ENCODE measurements at places on chromosomes 6 and 20.

- DNase-seq = no peak
Observed at GRCh38 chr20:31632548-31633338, 5.0 kb upstream of the COX4I2 start.

DNA sequence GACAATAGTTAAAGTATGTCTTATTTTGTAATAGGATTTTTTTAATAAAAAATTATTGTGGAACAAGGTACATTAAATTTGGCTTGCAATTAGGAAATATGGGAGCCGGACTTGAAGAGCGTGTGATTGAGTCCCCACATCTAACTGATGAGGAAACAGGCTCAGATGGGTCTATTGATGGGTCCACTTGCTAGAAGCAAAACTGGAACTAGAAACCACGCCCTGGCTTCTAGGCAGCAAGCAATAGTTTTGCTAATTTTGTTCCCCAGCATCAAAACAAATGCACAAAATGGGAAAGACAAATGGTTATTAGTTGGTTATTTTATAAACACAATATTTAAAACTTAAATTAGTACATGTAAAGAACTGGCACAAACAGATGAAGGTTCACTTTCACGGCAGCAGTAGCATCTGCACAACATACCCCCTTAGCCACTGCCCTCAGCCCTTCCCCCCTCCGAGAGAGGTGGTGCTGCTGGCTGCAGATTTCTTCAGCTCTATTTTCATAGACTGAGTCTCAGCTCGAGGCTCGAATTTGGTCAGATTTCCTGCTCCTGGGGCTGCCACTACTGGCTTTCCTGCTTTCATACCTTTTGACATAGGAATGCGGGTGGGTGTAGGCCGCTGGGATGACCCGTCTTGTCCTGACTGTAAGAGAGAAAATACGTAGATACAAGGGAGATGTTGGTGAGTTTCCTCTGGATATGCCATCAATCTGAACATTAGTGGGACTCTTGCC is 23.8 kb upstream of the TMEM30A start:
- no peak for DNase-seq

- DNase-seq = no peak
Observed at GRCh38 chr6:127893541-127893940, 7.3 kb downstream of the THEMIS start.

DNA sequence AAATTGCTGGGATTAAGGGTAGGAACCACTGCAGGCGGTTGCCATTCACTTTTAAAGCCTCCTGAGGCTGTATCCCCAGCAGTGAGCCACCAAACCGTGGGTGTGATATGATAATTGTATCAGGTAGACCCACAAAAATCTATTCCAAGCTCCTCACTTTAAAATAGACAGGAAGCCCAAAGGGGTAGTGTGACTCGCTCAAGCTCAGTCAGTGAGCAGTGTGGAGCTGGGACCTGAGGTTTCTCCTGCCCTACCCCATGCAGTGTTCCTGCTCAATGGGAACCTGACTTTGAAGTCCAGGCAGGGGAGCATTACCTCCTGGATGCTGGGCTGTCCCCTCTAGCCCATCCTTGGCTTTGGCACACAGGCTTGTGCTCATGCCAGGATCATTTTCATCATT is 14.9 kb upstream of the MAPRE1 start:
- no peak for DNase-seq

DNA sequence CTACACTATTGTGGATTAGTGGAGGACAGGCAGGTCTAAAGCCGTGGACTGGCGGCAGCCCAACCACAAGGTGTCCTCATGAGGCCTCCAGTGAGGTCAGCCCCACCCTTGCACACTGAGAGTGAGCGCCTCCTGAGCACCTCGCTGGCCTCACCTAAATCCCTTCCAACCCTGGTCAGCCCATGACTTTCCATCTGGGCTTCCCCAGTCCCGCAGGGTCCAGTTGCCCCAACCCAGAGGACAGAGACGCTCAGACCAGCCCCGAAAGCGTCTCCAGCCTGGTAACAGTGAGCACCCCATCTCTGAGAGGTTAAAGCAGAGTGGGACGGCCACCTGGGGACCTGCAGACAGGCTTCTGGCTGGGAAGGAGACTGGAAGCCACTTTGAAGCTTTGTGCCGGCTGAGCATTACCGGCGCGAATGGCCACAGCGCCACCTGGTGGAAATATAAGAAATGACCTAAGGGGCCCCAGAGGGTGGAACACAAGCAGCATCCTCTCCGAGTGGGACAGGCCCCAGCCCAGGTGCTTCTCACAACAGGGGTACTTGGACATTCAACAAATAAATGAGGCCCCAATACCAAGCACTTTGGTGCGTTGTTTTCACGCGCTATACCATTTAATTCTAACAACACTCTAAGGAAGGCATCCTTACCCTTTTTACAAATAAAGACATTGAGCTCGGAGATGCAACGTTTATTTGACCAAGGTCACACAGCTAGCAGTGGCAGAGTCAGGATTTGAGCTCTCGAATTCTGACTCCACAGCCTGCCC is 65.7 kb upstream of the TOP1 start:
- DNase-seq = peak; percentile 53

DNA sequence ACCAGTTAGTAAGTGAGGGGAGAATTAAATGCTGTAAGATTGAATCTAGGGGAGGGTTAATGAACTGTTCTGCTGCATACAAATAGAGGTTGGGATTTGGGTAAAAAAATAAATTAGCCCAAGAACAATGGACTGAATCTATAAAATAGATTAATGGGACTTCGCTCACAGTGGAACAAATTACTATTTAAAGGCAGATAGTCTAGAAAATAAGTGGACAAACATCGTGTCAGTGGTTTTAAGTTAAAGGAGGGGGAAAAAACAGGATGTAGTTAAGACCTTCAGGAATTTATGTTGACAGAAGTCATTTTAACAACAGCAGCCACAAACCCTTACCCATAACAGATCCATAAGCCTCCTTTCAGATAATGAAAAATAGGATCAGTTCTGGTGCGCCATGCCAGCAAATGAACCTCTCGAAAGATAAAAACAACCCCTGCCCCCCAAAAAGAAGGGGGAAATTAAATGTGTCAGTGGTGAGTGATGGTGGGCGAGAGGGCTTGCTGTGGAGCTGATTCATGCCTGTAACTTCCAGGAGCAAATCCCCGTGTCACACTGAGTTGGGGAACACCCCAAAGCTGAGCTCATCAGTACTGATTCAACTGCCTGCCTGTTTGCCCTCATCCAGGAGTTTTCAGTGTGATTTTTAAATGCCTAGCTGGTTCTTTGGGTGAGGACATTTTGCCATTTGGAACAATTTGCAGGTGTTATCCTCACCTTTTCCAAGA is 86.8 kb downstream of the PPP1R14C start:
- DNase-seq = peak; percentile 71

- no peak for DNase-seq
Observed at GRCh38 chr6:15427331-15428070, 181.6 kb downstream of the JARID2 start.

All from MG63 (cell line).